HuH-7.5 (cell line): ENCODE measurements at places on chromosomes 12 and 14.

- no peak for DNase-seq
These were observed 13.9 kb downstream of the RTL1 start for GRCh38 chr14:100889641-100890040.

DNA sequence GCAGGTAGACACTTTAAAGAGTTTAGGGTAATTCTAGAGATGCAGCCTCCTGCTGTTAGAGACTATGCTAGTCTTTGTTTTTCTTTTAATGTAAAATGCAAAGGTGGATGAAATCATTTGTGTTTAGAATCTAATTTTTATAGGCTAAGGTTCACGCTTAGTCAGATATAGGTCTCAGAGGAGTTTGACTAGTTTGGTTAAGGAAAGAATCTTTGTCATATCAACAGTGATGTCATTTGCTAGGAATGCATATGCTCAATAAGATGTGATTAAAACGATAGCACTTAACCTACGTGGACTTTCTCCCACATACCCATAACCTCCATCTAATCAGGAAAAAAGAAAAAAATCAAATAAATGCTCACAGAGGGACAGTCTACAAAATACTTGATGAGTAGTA, 859.3 kb upstream of the ATXN7L3B start:
- no peak for DNase-seq

- no peak for DNase-seq
These were observed 114.8 kb upstream of the GSC start for GRCh38 chr14:94884616-94885230.

DNA sequence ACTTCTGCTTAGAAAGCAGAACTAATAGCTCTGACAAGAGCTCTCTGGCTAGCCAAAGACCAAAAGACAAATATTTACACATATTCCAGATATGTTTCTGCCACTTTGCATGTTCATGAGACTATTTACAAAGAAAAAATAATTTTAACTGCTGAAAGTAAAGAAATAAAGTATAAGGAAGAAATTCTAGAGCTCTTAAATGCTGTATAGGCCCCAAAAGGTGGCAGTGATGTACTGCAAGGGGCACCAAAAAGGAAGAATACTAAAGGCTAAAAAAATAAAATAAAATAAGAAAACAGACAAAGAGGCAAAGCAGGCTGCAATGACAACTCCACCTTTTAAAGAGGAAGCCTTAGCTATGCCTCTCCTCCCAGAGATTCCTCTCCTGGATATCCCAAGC, 23.0 kb downstream of the KLRK1 start:
- no peak for DNase-seq

- no peak for DNase-seq
These were observed 10.6 kb downstream of the FAR2 start for GRCh38 chr12:29159661-29160060.

GRCh38 chr14:80638620-80639515, 302.7 kb downstream of the CEP128 start:
- no peak for DNase-seq

DNA sequence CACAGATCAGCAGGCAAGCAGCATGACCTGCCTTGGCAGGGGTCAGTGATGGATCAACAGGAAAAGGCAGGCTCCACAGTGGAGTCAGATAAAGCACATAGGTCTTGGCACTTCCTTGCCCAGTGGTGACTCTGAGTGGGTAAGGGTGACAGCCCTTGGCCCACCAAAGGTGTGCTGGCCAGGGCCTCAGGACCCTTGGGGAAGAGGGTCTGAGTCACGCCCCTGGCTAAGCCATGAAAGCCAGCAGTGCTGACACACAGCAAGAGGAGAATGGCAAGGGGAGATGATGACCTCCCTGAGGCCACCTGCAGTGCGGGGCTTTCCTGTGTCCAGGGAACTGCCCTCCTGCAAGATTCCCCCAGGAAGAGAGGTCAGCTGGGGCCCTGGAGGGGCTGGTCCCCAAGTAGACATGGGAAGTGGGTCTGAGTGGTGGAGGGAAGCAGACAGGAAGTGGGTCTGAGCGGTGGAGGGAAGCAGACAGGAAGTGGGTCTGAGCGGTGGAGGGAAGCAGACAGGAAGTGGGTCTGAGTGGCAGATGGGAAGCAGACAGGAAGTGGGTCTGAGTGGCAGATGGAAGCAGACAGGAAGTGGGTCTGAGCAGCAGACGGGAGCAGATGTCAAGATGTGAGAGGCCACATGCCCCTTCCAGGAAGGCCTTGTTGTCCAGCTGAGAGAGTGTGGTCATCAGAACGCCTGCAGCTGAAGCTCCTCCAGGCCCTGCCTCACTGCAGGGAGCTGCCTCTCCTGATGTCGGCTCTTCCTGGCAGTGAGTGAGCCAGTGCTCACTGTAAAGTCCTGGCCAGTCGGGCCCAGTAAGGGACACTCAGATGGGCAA, 34.8 kb downstream of the DIO3 start:
- no peak for DNase-seq

- no peak for DNase-seq
These were observed 26.4 kb downstream of the SIX1 start for GRCh38 chr14:60622917-60623257.

DNA sequence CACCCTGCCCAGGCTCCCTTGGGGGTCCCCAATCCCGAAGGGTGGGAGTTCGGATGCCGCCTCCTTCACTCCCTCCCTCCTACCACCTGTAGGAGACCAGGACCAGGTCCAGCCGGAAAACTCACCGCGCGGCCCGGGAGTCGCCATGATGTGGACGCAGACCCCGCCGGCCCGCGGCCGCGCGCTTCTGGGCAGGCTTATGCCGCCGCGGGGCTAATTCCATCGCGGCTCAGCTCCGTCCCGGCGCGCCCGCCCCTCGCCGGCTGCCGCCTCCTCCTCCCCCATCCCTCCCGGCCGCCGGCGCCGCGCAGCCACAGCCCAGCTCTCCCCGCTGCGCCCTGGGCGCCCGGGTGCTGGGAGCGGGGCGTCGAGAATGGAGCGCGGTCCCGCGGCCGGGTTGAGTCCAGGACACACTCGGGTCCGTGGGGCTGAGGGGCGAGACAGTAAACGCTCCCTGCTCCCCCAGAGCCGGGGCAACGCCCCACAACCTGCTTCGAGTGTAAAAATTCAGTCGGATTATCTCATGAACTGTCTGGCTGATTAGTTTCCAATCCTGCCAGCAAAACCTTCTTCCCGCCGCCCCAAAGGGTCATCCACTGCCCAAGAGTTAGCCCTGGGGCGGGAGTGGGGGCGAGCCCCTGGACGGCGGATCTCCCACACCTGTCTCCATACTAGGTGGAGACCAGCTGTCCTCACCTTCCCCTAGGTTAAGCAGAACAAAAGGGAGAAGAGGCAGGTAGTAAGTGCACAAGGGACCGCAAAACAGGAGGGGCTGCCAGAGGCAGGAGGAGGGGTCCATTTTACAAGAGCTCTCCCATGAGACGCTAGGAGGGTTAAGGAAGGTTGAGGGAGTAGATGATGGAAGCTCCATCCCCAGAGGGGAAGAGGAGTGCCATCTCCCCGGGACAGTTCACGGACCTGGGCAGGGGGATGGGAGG, at the start of gene ANO2:
ANO2 (minus strand) TSS at position 189 of the 938 bp plus-strand sequence; CDS start at position 147, 42 bp downstream.
- no peak for DNase-seq

- no peak for DNase-seq
These were observed 77.9 kb downstream of the NPAS3 start for GRCh38 chr14:33016613-33017012.

DNA sequence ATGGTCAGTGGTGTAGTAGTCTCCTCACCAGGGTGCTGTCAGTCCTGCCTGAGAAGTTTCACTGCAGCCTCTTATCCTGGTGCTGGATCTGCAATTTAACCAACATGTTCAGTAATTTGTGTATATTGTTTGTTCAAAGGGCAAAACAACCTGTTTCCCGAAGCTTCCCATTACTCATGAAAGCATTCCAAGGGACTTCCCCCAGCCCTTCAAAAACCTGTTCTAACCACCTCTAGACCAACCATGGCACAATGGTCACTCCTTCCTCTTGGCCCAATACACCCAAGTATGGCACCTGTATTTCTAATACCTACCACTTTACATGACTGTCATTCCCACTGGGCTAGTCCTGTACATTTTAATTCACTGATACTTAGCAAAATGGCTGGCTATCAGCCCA, 12.1 kb downstream of the CKAP4 start:
- no peak for DNase-seq

GRCh38 chr12:22115711-22116110, 69.7 kb downstream of the CMAS start:
- no peak for DNase-seq

DNA sequence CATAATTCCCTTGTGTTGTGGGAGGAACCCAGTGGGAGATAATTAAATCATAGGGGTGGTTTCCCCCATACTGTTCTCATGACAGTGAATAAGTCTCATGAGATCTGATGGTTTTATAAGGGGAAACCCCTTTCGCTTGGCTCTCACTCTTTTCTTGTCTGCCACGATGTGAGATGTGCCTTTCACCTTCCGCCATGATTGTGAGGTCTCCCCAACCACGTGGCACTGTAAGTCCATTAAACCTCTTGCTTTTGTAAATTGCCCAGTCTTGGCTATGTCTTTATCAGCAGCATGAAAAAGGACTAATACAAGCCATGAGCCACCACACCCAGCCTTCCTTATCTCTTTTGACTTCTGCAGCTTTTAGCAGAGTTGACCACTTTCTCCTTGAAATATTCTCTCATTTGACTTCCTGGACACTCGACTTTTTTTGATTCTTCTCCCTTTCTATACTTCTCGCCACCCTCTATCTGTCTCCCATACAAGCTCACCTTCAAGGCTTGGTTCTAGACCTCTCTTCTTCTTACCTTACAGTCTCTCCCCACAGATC, 2.3 kb downstream of the MTERF2 start:
- no peak for DNase-seq

GRCh38 chr12:11764837-11765236, 115.4 kb downstream of the ETV6 start:
- DNase-seq, result no peak

GRCh38 chr12:78119351-78119918, 288.7 kb downstream of the NAV3 start:
- no peak for DNase-seq

DNA sequence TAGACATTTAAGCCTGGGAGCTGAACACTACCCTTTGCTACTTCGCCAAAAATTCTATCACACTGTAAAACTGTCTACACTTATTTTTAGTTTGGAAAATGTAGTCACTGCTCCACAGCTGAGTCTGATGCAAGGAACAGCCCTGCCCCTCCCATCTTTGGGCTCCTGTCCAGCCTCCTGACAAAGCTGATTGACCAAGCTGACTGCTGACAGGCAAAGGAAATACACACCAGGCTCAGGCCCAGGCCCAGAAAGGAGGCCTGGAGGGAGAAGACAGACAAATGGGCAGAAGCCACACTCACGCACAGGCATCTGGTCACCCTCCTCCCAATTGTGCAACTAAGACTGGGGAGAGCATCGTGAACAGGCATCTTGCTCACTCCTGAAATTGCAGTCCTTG, 55.3 kb downstream of the ISCA2 start:
- no peak for DNase-seq

GRCh38 chr14:92209141-92209540, 87.4 kb downstream of the CPSF2 start:
- DNase-seq, result no peak

DNA sequence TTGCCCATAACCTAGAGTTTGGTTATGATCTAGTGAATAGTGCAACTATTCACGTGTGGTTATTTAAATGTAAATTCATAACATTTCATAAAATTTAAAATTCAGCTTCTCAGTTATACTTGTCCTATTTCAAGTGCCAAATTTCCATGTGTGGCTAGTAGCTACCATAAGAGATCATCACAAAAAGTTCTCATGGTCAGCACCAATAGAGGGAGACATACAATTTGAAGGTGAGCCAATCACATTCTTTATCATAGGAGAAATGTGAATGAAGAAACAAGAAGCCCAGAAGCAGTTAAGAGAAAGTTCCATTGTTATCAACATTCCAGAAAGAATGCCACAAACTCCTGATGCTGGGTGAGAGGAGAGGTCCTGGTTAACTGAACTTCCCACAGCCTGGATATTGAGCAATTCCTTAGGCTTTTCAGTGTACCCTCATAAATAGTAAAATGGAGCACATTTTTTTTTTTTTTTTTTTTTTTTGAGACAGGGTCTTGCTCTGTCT, 892.9 kb upstream of the USP15 start:
- no peak for DNase-seq
